T-helper 1 cell (primary cell): ENCODE measurements at places on chromosomes 6 and 20.
A peak's percentile ranks its signal among the peaks of the same experiment; 100 is the strongest.

DNA sequence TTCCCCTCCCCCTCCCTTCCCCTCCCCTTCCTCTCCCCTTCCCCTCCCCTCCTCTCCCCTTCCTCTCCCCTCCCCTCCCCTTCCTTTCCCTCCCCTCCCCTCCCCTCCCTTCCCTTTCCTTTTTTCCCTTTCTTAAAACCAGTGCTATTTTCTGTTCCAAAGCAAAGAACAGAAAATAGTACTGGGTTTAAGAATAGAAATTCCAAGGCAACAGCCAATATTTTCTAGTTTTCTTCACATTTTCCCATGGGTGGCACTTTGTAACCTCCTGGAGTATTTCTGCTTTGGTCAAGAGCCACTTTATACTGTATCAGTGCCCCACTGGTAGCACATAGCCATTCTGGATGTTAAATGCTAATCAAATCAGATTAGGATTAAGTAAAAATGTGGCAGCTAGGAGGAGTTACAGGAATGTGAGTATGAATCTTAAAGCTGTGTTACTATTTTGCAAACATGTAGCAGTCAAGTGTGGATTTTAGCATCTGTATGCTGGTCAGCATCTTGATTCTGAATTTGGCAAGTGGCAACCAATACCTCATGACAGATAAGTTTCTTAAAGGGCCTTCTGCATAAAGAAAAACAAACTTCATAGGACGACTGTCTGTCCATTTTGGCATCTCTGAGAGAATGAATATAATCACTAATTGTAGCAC lies 126.4 kb downstream of the CEP57L1 start:
- no peak for DNase-seq

- no peak for DNase-seq
Measured at GRCh38 chr6:7035837-7036249, 71.9 kb upstream of the RREB1 start.

DNA sequence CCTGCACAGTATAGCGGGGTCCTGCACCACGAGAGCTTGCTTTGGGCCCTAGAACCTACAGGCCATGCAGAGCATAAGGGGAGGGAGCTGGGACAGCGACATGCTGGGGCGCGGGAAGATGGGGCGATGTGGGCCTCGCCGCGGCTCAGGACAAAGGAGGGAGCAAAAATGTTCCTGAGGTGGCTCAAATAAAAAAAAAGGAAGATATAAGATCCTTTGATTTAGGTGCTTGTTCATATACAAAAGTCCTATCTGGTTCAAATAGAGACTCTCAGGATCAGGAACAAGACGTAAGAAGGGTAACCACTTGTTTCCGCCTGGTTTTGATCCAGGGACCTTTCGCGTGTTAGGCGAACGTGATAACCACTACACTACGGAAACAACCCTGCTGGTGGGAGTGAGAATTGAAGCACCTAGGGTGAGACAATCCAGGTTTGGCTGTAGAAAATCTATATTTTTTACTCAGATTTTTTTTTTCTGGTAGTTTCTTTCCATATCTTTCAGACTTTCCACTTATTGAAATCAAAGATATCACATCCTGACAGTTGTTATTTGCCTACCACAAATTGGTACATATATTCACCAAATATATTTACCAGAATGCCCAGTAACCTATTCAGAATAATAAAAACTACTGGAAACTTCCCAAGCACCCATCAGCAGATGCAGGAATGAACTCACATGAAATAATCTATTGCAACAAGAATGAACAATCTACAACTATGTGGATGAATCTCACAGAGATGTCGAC lies 177.9 kb upstream of the ZNF184 start:
- no peak for DNase-seq

GRCh38 chr6:119240257-119241110 lies 109.1 kb downstream of the MAN1A1 start:
- no peak for DNase-seq

DNA sequence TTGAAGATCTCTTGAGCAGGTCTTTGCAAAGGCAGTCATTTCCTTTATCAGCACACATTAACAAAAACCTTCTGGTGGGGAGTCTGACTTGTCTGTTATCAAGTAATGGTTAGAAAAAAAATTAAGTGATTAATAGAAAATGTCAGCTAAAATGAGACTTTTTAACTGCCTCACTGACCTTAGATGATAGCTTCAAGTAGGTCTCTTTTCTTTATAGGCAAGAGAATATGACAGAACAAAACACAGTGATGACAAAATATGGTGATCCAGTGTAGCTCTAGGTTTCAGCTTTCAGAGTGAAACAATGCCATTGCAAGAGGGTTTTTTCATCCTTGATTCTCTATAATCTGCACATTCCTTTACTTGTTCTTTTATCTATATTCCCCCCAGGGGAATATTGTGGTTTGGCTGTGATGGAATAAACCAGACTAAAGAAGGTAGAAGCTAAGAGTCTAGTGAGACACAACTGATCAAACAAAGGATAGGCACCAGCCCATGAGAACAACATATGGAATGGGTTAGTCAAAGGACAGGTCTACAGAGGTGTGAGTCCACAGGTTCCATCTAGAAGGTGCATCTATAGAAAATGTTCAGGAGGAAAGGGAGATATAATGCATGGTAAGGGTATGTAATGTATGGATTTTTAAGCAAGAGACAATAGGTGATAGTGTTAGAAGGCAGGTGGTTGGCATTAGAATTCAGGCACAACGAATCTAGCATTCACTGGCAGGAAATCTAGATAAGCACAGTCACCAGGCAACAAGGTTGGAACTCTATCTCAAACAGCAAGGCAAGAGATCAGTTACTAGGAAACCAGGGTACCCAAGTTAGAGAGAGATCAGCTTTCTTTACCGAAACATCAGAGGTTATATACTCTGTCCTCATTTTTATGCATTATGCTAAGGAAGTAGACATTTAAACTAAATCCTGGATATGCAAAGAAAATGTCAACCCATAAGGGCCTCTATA lies 228.9 kb upstream of the SMLR1 start:
- DNase-seq = no peak

DNA sequence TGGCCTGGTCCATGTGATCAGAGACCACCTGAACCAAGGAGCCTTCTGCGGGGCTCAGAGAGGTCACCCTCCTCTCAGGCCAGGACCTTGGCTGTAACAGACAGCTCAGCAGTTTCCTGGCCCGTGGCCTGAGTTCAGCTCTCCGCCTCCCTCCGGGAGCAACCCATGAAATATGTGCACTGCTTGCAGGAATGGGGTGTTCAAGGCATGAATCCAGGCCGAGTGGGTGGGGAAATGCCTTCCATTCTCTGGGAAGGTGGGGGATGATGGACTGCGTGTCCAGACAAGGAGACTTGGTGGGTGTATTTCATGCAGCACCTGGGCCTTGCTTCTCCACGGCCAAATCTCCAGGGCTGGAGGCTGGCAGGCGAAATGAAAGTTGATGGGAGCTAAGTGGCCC lies 46.0 kb downstream of the SIRPA start:
- DNase-seq = no peak

- DNase-seq = no peak
Measured at GRCh38 chr6:117531346-117531745, 48.9 kb downstream of the DCBLD1 start.

DNA sequence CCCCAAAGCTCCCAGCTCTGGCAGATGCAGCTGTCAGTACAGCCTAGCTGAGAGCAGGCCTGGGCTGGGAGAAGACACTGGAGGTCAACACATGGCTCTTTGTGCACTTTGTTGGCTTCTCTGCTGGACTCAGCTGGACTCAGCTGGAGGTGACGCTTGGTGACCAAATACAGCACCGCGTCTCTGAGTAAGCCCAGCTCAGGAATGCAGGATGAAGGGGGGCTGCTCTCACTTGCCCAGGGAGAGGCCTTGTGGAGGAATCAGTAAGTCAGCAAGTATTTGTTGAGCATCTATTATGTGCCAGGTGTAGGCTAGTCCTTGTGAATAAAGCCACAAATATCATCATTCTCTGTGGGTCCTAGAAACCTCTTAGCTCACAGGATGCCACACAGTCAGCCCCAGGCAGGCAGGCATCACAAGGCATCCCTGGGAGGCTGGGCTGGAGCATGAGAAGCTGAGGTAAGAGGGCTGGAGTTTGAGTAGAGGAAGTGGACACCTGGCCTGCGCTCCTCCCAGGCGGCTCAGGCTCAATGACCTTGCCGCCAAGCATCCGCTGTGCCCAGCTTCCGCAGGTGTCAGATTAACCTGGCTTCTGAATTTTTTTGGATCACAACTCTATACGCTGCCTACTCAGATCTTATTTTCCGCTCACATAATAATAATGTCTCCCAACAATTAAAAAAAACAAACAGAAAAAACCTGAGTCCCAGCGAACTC lies 95.4 kb downstream of the TMEM170B start:
- no peak for DNase-seq

DNA sequence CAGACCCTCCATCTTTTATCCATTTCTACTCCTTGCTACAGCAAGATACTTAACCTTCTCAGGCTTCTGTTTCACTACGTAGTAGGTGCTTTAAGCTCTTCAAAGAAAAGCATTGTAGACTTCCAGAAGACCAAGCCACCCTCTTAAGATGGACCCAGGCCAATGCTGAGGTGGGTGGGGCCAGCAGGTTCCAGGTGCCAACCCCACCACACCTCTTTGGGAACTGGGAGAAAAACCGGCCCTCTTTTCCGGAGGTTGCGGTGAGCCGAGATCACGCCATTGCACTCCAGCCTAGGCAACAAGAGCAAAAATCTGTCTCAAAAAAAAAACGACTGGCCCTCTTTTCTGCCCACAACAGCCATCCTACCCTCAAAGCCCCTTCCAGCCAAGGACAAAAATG lies 10.6 kb upstream of the HMGA1 start:
- DNase-seq = no peak

GRCh38 chr6:12605888-12606345 lies 110.7 kb upstream of the PHACTR1 start:
- DNase-seq = peak; percentile 49

GRCh38 chr6:88655586-88655985 lies 307.8 kb downstream of the RNGTT start:
- no peak for DNase-seq

- no peak for DNase-seq
Measured at GRCh38 chr20:22569353-22569752, 15.0 kb downstream of the FOXA2 start.

- DNase-seq = no peak
Measured at GRCh38 chr20:36474563-36474962, 66.8 kb upstream of the MYL9 start.

GRCh38 chr20:15302075-15302474 lies 964.7 kb upstream of the FLRT3 start:
- DNase-seq = no peak

DNA sequence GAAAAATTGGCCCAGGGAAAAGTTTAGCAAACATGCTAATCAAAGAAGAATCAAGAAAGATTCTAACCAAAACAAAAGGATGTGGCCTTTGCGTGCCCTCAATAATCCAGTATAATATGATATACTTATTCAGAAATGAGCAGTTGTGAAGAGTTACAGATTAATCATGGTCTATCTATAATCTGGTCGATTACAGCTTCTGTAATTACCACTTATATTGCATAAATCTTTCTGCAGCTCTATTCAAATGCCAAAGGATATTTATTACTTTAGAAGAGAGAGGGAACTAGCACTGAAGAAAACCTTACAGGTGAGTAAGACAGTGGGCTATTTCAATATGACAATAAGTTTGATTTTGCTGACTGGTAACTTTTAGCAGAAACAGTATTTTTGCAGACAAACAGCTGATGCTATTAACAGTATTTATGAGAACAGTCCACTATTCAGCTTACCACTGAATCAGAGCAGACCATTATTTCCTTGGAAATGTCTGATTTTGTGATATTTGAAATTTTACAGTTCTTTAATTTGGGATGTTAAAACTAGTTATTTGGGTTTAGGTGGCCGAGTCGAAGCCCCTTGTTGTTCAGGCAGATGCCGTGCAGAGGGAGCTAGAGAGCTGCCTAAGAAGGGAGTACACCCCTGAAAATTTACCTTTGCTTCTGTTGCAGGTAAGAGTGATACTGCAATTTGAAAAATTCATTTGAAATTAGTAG lies 92.2 kb downstream of the CEP57L1 start:
- peak; percentile 45 for DNase-seq

DNA sequence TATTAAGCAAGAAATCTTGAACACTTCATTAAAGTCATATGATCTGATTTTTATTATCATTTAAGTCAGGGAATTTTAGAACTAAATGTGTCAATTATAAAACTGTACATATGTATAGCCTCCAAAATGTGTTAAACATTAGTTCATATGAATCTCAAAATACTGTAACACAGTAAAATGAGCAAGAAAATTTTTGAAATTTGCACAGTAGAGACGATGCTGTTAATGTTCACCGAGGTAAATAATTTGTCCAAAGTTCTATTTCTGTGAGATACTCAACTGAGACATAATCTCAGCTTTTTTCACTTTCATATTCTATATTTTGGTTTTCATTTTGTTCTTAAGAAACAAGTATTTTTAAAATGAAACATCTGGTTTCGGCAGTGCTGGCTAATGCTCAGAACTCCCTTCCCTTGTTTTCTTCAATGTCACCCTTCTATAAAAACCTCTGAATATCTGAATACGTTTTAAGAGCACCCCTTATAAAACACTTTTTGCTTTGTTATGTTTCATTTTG lies 353.1 kb downstream of the LAMA2 start:
- no peak for DNase-seq

DNA sequence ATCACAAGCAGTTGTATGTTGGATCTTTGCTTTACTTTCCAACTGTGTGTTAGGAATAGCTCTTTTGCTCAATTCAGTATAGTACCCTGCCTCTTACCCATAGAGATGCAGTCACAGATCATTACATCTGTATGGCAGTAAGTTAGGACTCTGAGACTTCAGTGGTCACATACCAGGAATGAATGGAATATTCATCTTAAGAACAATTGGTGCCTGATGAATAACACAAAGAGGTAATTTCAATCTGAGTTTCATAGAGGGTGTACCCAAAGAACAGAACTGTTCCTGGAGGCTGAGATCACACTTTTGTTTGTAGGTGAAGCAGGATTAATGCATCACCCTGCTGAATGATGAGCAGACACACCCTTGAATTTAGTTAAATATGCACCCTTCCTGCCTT lies 28.7 kb upstream of the KIF13A start:
- DNase-seq = no peak

GRCh38 chr20:36859700-36860330 lies 16.1 kb upstream of the TLDC2 start:
- no peak for DNase-seq

- no peak for DNase-seq
Measured at GRCh38 chr6:108960601-108961000, 112.4 kb downstream of the ARMC2 start.

DNA sequence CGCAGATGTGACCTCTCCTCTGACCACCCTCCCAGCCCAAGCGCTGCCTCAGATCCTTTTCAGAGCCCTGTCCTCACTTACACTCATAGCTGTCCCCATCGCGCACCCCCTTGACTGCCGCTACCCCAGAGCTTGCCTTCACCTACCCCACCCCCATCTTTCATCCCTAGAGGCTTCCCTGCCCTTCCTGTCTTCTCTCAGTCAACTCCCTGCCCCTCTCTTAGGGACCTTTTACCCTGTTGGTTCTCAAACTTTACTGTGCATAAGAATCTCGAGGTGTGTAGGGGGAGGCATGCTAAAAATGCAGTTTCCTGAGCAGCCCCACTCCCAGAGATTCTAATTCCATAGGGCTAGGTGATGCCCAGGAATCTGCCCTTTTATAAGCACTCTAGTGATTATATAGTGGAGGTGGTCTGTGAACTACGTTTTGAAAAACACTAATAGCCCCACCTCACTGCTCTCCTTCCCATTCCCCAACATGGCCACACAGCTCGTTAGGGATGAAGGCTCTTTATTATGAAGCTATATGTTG lies 725 bp downstream of the TM9SF4 start:
- DNase-seq = no peak
